ENCODE measurements at places on chromosomes 13 and 19.

GRCh38 chr19:13797058-13797440 is 1.8 kb downstream of the ZSWIM4 start:
- DNase-seq, result no peak

DNA sequence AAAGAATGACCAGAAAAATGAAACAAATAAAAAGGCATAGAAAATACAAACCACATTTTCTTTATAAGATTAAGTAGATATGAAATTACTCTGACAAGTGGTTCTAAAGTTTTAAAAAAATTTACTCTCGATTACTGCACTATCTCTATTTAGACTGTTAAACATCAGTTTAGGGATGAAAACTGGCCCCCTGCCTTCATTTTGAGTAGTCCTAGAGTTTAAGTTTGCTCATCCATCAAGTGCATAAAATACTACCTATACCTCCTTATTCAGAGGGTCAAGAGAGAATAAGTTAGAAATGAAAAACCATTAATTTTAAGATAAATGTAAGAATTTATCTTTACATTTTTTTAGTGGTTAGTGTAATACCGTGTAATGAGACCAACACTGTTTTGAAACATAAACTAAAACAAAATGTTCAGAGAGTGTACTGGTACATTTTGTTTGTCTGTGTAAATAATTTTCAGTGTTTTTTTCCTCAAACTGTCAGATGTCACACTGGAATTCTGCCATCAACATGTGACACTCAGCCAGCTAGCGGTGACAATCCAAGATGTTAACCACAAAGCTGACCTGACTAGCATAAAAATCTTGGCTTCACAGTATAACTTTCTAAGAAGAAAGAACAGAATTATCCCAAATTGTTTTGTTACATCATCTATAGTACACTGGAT is 184.8 kb upstream of the PCDH20 start:
- no peak for DNase-seq

DNA sequence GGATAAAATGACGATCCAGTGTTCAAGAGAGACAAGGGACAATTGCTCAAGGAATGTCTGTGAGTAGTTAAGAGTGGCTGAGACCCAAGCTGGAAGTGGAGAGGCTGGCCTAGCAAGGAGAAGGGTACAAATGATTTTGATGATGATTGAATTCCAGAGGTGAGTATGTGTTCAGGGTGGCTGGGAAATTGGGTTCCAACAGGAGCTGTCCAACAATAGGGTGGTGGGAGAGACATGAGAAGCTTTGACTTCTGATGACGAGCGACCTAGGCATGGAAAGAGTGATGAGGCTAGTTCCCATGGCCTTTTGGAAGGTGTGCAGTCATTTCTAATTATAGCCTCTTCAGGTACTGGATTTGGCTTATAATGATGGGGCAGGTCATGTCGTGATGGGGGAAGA is 29.1 kb upstream of the DCLK1 start:
- DNase-seq, result no peak

GRCh38 chr13:107373551-107373950 is 805.6 kb upstream of the ARGLU1 start:
- DNase-seq, result no peak

GRCh38 chr13:32060401-32060878 is 28.9 kb downstream of the FRY start:
- no peak for DNase-seq

DNA sequence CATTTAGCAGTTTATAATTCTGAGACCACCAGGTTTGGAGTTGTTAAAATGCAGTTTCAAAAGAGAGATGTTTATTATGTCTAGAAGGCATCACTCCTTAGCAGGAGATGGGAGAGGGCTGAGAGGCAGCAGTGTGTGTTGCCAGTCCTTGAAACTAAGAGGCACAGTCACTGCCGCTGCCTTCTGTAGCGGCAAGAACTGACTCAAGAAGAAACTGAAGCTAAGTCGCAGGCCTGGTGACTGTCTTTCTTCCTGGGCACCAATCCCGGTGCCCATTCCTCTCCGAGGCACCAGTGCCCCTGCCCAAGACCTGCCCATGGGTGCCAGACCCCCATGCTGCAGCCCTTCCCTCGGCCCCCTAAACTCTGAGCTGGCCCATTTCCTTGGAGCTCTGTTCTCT is 20.1 kb downstream of the N4BP2L1 start:
- DNase-seq, result no peak

DNA sequence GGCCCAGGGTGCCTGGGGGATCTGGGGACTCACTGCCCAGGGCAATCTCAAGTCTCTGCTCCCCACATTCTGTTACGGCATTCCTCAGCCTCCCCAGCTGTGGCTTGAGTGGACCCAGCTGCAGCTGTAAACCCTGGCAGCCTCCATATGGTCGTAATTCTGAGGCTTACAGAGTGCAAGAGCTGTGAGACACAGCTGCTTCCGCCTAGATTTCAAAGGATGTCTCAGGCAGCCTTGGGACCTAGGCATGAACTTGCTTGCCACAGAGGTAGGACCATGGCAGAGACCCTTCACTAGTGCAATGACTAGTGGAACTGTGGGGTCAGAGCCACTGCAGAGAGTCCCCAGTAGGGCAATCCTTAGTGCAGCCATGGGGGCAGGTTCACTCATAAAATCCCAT is 297.5 kb downstream of the ENOX1 start:
- DNase-seq, result no peak

GRCh38 chr13:38394777-38395496 is 45.3 kb downstream of the UFM1 start:
- DNase-seq, result no peak

DNA sequence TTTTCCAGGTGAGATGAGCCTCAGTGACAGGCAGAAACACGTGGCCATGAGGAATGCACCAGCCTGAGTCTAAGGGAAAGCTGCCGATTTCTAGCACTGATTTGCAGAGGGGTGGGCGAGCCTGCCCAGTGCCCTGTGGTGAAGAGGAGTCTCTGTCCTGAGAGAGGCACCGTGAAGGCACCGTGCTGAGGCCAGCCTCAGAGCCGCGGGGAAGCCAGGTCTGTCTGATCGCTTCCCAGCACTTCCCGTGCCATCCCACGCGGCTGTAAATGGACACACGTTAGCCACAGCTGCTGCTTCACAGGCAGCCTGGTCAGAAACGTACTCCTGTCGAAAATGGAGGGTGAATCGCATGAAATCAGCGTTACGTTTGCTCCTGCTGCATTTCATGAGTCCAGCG is 79.8 kb downstream of the ATP11A start:
- DNase-seq, result no peak

GRCh38 chr13:50512474-50513299 is 330.8 kb downstream of the DLEU7 start:
- DNase-seq, result peak; percentile 69

DNA sequence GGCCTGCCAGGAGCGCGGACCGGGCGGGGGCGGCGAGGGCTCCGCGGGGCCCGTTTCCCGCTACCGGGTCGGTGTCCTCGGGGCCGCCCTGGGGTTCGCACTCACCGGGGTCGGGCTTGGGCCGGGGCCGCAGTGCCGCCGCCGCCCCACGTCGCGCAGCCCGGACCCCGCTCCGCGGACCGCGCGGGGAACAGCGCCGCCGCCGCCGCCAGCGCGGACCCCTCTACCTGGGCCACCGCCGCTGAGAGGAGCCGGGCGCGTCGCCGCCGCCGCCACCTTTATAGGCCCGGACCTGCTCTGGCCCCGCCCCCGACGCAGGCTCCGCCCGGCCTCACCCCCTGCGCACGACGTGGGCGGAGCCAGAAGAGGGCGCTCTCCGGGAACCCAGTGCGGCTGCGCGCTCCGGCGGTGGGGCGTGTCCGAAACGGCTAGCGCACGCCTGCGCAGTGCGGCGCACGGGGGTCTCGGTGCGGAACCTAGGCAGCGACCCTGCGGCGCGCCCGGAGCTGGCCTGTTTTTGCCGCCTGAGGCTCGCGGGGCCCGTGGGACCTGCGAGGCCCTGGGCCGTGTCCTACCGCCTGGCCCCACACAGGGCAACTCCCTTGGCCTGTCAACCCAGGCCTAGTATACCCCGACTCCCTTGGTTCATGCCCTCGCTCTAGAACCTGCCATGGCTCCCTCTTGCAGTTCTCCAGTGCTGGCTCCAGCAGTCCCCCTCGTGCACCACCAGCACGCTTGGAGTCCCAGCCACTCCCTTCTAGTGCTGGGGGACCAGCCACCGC is at the start of gene MKNK2:
TSS of gene MKNK2 (minus strand) at position 254 of the 782 bp plus-strand sequence. CDS start 393 bp downstream, outside the sequence.
- DNase-seq, result peak; percentile 99

DNA sequence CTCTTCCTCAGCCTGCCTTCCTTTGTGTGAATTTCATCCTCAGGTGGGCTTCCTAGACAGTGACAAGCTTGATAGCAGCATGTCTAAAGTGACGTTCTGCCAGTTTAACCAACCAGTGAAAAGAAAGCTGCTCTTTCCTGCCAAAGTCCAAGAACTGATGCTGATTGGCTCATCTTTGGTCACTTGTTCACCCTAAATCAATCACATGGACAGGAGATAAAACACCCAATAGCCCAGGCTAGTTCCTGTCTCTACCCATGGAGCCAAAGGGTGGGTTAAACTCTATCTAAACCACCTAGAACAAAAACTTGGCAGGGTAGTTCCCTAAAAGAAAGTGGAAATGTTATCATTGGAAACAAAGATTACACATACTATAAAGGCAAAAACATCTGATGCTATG is 50.8 kb downstream of the GPALPP1 start:
- DNase-seq, result no peak

DNA sequence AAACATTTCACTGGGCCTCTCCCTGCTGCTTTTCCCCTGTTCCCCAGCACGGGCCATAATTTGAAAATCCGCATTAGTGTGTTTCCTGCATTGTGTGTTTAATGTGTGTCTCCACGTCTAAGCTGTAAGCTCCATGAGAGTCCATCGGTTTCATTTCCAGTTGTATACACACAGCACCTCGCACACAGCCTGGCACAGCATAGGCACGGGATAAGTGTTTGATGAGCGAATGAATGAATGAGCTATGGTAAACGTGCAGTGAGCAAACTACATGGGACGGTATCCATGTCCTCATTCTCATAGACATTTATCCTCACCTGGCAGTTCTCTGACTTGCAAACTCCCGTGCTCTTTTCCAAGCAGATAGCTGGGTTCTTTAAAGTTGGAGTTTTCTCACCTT is 106.1 kb downstream of the RAB20 start:
- DNase-seq, result no peak

- no peak for DNase-seq
Observed at GRCh38 chr19:18807861-18808331, 16.8 kb upstream of the COMP start.

GRCh38 chr19:379796-380195 is 29.2 kb downstream of the C2CD4C start:
- DNase-seq, result no peak

DNA sequence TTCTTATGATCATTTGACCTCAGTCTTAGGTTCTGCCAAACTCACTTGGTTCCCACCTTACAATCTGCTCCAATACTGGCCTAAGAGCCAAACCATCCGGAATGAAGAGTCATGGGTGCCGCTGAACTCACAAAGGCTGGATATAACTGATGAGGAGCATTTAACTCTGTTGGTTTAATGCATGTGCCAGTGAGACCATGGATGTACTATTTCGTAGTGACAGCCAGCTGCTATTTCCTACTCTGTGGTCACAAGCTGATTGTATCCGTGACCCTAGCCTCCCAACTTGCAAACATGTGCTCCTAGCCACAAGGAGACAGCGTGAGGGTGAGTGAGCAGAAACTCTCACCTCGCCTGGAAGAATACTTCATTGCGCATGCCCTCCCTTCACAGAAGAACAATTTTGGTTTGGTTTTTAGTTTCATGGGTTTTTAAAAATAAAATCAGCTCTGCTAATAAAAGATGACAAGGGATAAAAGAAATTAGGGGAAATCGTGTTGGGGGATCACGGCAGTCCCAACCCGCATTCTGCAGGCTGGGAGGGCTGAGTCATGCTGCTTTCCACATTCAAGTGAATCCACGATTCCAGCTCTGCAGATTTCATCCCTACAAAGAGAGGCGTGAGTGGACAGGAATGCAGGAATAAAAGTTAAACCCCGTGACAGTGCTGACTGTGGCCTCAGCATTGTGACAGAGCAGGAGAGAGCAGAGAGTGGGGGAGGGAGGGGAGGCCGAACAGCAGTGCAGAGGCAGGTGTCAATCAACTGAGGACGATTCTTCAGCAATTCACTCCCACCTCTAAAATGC is 66.8 kb upstream of the RAP2A start:
- DNase-seq, result no peak

GRCh38 chr19:47232422-47233211 is 1.6 kb upstream of the BBC3 start:
- no peak for DNase-seq

DNA sequence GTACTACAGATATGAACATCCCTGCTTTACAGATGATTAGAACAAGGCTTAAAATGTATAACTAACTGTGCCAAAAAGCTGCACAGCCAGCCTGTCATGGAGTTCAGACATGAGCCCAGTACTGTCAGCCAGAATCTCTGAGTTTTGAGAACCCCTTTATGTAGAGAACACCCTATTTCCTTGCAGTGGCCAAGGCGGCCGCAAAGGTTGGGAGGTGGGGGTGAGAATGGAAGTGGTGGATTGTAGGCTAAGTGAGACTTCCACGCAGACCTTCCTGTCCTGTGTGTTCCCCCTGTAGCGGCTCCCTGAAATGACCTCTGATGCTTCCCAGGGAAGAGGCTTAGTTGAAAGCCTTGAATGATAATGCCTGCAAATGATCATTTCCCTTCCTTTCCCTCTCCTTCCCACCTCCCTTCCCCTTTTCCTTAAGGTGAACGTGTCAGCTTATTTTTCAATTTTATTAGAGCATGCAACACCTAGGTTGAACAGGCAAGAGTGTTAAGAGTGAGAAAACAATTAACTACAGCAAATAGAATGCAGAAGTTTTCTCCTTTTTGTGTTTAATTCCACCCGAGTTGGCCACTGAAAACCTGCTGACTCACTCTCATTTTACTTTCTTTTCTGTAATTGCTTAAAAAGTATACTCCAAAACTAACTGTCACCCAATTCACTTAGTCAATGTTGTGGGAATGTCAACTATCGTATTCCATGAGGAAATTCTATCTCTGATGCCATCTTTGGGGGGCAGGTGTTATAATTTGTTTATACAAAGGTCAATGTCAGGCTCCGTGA is 167.0 kb upstream of the EDNRB start:
- no peak for DNase-seq

GRCh38 chr19:38862321-38863059 is 12.7 kb upstream of the HNRNPL start:
- no peak for DNase-seq

DNA sequence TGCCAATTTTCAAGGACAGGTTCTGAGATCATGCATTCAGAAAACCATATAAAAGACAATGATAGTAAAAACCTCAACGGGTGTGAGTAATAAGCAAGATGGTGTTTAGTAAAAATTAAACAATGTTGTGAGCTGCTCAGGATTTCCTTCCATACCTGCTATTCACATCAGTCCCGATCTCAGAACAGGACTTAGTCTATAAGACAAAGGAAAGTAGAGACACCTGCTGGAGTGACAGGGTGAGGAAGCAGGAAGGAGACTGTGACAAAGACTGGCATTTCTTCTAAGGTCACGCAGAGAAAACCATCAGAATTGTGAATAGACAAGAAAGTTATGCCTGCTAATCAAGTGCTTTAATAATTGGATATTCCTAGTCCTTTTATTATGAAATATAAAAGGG is 648.0 kb downstream of the DACH1 start:
- no peak for DNase-seq

GRCh38 chr13:74707291-74707690 is 573.1 kb upstream of the KLF12 start:
- DNase-seq, result no peak
